Stimulated activated CD4-positive, alpha-beta T cell treated with anti-CD3 and anti-CD28 coated beads, Interleukin-12 subunit alpha, Interleukin-12 subunit beta, amount 100 ng/mL, for 4 hours (primary cell): ENCODE measurements at places on chromosomes 16 and 17.

DNA sequence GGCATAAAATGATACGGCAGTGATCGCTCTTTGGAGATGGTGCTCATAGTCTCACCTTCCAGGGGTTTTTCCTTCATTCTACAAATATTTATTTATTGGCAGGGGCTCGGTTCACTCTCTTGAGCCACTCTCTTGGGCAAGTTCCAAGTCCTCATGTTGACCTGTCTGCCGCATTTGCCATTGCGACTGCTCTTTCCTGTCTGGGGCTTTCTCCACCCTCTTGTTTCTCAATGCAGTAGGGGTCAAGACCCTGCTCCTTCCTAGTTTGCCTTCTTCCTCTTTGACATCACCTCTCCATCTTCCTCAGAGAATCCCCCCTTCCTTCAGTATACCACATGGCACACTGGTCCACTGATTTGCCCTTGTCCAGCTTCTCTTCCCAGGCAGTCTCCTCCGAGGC lies 21.9 kb upstream of the LRRC75A start:
- DNase-seq = no peak

DNA sequence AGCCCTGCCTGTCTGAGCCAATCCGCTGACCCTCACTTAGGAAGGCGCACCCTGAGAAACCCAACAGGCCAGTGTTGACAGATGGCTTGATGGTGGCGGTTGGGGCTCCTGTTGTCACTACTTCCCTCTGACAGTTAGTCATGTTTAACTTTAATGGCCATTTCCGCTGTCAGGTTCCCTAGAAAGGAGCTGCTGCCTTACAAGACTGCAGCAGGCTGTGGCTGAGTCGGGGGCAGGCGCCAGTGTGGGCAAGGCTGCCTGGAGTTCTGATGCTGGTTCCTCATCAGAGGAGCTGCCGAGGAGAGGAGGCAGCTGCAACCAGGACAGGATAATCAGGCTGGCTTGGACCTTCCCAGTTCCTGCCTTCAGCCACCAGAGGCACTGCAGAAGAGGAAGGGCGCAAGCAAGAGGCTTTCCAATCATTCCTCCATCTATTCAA lies 223.2 kb upstream of the DYNLRB2 start:
- no peak for DNase-seq

GRCh38 chr16:53503991-53504663 lies 1.1 kb upstream of the AKTIP start:
- DNase-seq = peak; percentile 13

- DNase-seq = no peak
Measured at GRCh38 chr16:89599451-89599858, 14.0 kb upstream of the DPEP1 start.

- peak; percentile 50 for DNase-seq
Measured at GRCh38 chr17:45172541-45173286, 11.0 kb downstream of the HEXIM2 start.

DNA sequence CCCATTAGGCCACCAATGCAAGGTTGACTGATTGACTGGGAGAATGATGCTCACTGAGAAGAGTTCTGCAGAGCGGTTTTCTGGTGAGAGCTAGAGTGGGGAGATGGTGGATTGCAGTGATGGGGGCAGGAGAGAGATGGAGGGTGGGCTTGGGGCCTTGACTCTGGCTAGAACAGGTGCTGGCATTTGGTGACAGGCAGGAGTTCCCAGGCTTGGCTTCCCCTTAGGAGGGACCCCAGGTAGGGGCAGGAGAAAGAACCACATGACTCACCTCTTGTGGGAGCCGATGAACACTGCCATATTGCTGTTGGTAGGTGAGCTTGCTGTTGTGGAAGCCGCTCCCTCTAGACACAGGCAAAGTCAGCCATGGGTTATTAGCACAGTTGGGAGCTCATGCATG lies 8.0 kb downstream of the CD300LB start:
- no peak for DNase-seq

GRCh38 chr16:27387724-27388123 lies 14.2 kb upstream of the IL21R start:
- DNase-seq = no peak

DNA sequence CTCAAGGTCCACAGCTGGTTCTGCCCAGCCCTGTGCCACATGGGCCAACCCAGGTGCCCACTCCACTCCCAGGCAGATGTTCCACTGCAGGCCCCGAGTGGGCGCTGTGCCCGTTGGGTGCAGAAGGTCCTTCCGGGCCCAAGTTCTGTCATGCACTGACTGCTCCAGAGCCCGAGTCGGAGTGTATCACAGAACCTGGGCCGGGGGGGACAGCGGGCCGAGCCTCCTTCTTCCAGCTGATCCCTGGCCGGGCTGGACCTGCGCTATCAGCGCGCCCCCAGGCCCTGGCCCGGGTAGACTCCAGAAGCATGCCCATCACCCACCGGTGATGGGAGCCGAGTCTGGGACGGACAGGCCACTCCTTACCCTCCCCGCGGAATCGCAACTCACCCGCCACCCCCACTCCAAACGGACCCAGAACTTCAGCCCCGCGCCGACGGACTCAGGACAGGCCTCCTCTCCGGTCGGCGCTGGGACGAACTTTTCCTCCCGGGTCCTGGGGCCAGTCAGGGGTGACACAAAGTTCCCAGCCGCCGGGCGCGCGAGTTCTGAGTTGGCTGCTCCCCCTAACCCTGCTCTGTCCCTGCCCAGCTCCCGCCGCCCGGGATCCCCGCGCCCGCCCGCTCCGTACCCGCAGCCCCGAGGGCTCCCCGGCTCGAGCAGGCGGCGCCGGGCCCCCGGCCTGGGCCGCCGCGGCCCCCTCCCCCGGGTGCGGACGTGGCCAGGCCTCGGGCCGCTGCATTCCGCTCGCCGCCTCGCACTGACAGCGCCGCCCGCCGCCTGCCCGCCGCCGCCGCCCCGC lies at the start of gene COPZ2:
Gene COPZ2, minus strand, starts transcription at position 762 of the 802 bp plus-strand sequence. Its CDS starts 20 bp downstream, at position 742.
- peak; percentile 50 for DNase-seq

DNA sequence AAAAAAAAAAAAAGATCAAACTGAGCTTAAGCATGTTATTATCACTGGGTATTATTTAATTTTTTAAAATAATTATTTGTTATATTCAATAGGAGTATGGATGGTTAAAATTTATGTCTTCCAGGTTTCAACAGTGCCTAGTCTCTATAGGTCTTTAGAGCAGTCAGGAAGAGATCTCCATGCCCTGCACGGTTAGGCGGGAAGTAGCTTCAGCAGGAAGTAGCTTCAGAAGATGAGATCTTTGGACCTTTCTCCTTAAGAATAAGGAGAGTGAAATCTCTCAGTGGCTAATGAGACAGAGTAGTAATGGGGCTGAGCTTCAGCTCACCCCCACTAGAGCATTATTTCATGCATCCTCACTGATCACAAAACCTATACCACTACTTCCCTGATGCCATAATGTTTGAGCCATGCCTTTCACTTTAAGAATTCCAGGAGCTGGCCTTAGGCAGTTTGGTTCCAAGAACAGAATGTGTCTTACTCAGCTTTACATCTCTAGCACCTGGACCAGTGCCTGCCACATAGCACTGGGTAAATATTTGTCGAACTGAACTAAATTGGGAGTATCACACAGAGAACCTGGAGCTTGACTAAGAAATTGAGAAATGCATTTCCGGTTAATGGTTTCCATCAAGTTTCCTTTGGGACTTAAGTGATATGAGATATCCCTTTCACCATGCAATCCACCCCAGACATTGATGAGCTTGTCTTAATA lies 43.5 kb downstream of the SCPEP1 start:
- DNase-seq = no peak

- DNase-seq = no peak
Measured at GRCh38 chr16:75632857-75633256, 9.8 kb upstream of the ADAT1 start.

DNA sequence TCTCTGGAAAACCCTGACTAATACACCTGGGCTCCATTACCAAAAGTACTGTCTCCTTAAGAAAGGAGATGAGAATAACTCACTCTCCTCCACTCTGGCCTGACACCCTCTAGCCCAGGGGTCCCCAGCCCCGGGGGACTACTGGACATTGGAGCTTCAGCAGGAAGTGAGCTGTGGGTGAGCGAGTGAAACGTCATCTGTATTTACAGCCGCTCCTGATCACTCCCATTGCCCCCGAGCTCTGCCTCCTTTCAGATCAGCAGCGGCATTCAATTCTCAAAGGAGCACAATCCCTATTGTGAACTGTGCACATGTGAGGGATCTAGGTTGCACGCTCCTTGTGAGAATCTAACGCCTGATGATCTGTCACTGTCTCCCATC lies 126.3 kb upstream of the TNRC6C start:
- DNase-seq = no peak

DNA sequence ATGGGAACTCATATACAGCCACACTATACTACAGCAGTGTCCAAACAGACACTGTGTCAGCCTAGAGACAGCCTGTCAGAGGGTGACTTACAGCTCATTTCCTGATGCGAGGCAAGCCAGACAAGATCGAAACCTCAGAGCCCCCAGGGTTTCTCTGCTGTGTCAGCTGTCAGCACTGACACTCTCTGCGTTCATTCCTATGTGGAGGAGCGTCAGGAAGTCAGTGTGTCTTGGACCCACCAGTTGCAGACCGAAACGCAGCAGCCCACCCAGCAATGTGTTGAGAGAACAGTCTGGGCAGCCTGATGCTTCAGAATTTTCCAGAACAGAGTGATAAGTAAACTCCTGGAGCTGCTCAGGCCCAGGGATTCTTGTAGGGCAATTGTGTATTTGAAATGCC lies 20.6 kb upstream of the MAPT start:
- peak; percentile 25 for DNase-seq

DNA sequence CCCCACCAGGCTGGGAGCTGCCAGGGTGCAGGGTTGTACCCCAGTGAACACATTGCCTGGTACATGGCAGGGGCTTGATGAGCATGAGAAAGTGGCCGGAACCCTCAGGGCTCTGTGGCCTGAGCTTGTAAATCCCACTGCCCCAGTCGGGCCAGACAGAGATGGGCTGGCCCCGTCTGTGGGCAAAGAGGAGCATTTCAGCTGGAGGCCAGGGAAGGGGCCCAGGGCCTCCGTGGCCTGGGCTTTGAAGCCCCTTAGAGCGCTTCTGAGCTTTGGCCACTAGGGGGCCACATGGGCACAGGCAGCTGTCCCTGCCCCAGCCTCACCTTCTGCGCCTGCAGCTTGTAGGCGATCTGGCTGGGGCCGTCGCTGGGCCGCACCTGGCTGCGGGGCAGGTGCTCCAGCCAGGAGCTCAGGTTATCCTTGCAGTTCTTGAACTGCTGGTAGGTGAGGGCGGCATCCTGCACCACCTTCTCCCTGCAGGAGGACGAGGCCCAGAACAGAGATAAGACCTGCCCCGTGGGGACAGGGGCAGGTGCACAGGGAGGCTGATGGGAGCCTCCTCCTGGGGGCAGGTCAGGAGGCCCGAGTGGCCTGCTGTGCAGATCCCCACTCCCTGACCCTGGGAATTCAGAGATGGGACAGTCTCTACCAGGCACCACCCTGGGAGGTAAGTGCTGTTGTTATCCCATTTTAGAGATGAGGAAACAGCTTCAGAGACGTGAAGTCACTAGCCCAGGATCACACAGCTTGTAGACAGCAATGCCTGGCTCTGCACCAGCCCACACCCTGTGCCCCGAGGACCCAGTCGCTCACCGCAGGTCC lies 12.8 kb downstream of the EVPL start:
- peak; percentile 71 for DNase-seq

DNA sequence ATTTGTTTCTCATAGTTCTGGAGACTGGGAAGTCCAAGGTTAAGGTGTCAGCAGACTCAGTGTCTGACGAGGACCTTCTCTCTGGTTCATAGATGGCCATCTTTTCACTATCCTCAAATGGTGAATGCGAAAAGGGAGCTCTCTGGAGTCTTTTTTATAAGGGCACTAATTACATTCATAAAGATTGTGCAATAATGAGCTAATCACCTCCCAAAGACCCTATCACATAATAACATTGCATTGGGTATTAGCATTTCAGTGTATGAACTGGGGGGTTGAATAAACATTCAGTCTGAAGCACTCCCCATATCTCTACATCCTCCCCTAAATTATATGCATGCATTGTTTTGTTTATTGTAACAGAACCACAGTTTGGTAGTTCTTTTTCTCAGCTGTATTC lies 1086.5 kb downstream of the CDH11 start:
- DNase-seq = no peak

- no peak for DNase-seq
Measured at GRCh38 chr17:63682441-63682840, 17.5 kb downstream of the LIMD2 start.

DNA sequence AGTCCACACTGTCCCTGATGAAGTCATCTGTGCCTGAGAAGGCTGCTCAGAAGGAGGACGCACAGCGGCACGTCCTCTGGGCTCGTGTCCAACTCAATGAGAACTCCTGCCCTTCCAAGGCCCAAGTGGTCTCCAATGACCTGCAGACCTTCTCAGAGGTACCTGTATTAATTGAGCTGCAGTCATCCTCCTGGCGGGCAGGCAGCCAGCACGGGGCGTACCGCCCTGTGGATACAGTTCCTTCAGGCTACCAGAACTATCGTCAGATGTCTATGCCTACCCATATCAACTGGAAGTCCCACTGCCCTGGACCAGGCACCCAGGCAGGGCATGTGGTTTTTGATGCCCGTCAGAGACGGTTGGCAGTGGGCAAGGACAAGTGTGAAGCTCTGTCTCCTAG lies 2.9 kb upstream of the TMEM102 start:
- no peak for DNase-seq

GRCh38 chr17:80912476-80912875 lies 79.2 kb upstream of the CHMP6 start:
- no peak for DNase-seq

DNA sequence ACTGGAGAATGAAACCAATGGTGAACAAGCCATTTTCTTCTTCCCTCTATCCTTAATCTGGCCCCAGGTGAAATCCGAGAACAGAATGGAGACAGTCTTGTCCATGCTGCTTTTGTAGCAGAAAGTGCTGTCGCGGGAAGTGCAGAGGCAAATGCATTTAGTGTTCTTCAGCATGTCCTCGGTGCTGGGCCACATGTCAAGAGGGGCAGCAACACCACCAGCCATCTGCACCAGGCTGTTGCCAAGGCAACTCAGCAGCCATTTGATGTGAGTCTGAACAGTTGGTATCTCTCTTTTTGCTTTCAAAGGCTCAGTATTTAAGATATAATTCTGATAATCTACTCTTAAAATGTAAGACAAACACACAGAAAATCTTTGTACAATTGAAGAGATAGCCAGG lies 18.7 kb downstream of the UQCRC2 start:
- no peak for DNase-seq

DNA sequence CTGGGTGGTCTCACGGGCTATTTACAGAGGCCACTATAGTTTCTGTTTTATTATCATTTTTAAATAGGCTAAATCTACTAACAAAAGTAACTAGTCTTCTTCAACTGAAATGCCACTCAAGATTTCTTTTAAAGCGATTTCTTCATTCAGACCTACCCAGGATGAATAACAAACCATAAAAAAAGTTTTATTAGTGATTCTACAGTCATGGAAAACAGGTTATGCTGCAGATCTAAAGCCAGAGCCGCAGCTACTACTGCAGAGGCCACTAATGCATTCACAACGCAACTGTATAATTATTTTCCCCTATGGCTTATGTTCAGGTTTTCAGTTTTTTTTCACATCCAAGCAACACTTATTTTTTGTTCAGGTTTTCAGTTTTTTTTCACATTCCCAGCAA lies 136.2 kb upstream of the AXIN2 start:
- no peak for DNase-seq

- no peak for DNase-seq
Measured at GRCh38 chr17:41650794-41651624, 26.6 kb upstream of the KRT17 start.

- DNase-seq = no peak
Measured at GRCh38 chr17:67132366-67132765, 88.0 kb downstream of the CACNG1 start.

GRCh38 chr17:68102318-68102758 lies 66.8 kb downstream of the KPNA2 start:
- peak; percentile 8 for DNase-seq
